Omental fat pad (tissue), 4 donors: ENCODE measurements at places on chromosomes 1 and 21.

- no peak for DNase-seq
Observed at GRCh38 chr1:7960165-7960564, 1.3 kb upstream of the PARK7 start.

DNA sequence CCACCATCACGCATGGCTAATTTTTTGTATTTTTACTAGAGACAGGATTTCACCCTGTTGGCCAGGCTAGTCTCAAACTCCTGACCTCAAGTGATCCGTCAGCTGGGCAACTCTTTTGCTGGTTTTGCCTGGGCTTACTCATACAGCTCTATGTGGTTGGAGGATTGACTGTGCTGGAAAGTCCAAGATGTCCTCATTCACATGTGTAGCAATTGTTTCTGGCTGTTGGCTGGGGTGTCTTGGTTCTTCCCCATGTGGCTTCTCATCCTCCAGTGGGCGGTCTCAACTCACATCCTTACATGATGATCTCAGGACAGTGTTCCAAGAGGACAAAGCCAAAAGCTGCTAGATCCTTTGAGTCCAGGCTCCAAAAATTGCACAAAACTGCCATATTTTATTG, 53.3 kb downstream of the TEX35 start:
- DNase-seq: no peak

GRCh38 chr1:13749543-13750341, 49.8 kb downstream of the PRDM2 start:
- no peak for DNase-seq

- DNase-seq: no peak
Observed at GRCh38 chr1:63262459-63262770, 60.0 kb upstream of the FOXD3 start.
